Panc1 (cell line): ENCODE measurements at places on chromosomes 11 and 22.

DNA sequence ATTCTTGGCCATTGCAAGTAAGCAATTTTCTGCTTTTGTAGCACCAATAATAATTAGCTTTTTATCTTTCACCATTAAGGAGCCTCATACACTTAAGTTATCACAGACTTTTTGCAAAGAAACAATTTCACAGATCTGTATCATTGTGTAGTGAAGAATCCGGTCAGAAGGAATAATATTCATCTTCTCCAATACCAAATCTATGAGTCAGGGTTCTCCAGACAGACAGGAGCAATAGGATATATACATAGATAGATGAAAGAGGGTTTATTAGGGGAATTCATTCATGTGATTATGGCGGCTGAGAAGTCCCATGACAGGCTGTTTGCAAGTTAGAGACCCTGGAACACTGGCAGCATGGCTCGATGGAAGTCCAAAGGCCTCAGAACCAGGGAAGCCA is 82.9 kb upstream of the UBASH3B start:
- no peak overlapping the region for H3K27ac ChIP-seq
- H3K36me3 ChIP-seq: no peaks in the 10 kb centered on the region
- no peak overlapping the region for H3K4me3 ChIP-seq
- H3K27me3 ChIP-seq: peaks cover 3% of the 10 kb centered on the region; the same call in 1 of the 2 replicates

DNA sequence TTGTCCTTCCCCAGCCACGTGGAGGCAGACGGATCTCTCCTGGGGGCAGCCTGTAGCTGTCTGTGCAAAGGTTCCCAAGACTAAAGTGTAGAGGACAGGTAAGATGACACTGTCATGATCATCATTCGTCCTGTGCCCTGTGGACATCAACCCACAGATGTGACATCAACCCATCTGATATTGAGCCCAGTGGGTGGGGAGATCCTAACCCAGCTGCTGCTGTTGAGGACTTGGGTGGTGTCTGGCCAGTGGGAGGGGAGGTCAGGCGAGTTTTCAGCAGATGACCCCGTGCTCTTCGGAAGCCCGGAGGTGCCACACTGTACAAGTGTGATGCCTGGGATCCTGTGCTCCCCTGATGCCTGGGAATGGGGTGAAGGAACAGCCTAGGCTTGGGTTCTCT is 1.2 kb upstream of the GAL start:
- DNase-seq: no peak
- peaks cover 4% of the 10 kb centered on the region; the same call in 1 of the 2 replicates for H3K27me3 ChIP-seq
- no peaks in the 10 kb centered on the region for H3K36me3 ChIP-seq
- H3K27ac ChIP-seq: no peak overlapping the region

- no peak overlapping the region for H3K27ac ChIP-seq
- DNase-seq: no peak
- no peaks in the 10 kb centered on the region for H3K27me3 ChIP-seq
- H3K4me1 ChIP-seq: peaks cover 12% of the 10 kb centered on the region
- peaks cover 34% of the 10 kb centered on the region for H3K36me3 ChIP-seq
Measured at GRCh38 chr11:125572916-125573315, 3.6 kb downstream of the EI24 start.

DNA sequence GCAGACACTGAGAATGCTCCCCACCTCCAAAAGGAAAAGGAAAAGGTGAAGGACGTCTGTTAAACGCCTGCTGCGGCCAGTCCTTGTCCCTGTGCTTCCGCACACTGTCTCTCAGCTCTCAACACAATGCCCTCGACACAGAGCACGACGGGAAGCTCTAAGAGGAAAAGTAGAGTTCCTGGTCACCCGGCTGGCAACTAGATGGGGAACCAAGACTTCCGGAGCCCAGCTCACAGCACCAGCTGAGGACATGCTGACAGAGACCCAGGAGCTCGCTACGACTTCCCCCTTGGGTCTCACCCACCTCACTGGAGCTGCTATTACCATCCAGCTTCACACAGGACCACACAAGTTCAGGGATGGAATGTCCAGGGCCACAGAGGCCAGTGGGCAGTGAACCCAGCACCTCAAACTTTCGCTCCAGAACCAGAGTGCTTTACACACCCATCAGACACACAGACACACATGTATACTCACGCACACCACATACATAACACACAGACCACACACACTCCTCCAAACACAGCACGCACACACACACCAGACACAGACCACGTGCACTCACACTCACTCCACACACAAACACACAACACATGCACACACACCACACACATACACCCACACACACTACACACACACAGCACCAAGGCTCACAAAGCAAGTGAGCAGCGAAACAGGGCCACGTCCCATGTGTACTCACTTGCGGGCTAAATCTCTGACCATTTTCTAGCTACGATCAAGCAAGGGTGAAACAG is 9.6 kb downstream of the SULT4A1 start:
- H3K4me1 ChIP-seq: no peaks in the 10 kb centered on the region
- no peak overlapping the region for H3K4me3 ChIP-seq
- H3K27me3 ChIP-seq: no peaks in the 10 kb centered on the region
- DNase-seq: no peak

GRCh38 chr11:18259259-18259658 is 6.8 kb upstream of the SAA1 start:
- H3K36me3 ChIP-seq: no peaks in the 10 kb centered on the region
- no peak for DNase-seq
- no peak overlapping the region for H3K27ac ChIP-seq
- no peaks in the 10 kb centered on the region; the same call in 1 of the 2 replicates for H3K27me3 ChIP-seq
- H3K4me3 ChIP-seq: no peak overlapping the region

GRCh38 chr11:115924744-115925567 is 420.7 kb upstream of the CADM1 start:
- H3K4me1 ChIP-seq: no peaks in the 10 kb centered on the region
- H3K4me3 ChIP-seq: no peak overlapping the region
- no peak overlapping the region for H3K27ac ChIP-seq
- no peaks in the 10 kb centered on the region for H3K36me3 ChIP-seq
- H3K27me3 ChIP-seq: no peaks in the 10 kb centered on the region

DNA sequence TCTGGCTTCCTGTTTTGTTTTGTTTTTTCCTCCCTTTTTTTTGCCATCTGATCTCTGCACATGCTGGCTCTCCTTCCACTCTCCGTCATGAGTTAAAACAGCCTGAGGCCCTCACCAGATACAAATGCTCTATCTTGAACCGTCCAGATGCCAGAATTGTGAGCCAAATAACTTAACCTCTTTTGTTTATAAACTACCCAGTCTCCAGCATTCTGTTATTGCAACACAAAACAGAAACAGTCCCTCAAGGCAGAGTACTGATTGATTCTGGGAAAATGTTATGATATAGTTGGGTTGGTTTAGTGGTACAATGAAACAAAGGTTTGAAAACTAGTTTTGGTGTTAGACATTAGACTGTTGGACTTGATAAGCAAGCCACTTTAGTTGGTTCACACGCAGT is 1390.0 kb upstream of the RAG2 start:
- H3K27me3 ChIP-seq: no peaks in the 10 kb centered on the region
- H3K27ac ChIP-seq: no peak overlapping the region
- H3K4me1 ChIP-seq: no peaks in the 10 kb centered on the region
- no peak for DNase-seq
- H3K36me3 ChIP-seq: no peaks in the 10 kb centered on the region
- H3K4me3 ChIP-seq: no peak overlapping the region
